ENCODE measurements at places on chromosomes 2 and 18.

DNA sequence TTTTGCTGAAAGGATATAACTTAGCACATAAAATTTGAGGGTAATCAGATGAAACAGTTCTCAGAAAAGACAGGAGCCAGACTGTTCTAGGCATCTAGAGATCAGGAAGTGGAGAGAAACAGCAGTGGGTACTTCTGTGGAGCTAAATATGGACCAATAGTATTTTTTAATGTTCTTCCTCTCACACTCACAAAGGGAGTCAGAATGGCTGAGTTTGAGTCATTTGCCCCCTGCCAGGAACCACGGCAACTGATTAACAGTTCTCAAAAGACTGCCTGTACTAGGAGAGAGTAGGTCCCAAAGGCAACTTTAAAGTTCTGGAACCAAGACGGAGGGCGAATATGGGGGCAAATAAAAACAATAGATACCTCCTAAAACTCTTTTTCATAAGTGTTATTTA is 107.5 kb downstream of the GULP1 start:
- no peak for DNase-seq

DNA sequence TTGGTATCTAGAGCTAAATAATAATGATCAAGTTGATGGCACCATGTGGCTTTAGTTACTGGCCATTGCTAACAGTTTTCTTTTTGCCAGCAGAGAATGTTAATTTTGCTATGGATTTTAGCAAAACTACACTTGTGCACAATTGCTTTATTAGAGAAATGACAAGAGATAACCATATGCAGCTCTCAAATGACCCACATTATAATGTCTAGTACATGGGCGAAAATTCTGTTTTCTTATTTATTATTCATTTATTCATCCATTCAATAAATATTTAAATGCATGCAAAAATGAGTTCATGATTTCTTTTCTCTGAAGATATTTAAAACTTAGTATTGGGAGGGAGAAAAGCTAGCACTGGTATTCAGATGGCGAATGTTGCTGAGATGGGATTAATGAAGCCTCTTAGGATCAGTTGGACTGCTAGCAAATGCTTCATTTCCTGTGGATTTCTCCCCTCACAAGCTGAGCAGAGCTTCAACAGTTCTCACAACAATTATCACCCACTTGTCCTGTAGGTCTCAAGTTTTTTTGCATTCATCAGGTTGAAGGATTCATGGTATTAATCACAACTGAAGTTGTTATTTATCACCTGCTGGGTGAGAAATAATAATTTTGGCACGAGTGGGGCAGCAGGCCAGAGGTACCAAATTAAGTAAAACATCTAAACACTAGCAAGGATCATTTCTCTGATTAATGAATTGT is 95.2 kb downstream of the MTX2 start:
- DNase-seq = no peak

DNA sequence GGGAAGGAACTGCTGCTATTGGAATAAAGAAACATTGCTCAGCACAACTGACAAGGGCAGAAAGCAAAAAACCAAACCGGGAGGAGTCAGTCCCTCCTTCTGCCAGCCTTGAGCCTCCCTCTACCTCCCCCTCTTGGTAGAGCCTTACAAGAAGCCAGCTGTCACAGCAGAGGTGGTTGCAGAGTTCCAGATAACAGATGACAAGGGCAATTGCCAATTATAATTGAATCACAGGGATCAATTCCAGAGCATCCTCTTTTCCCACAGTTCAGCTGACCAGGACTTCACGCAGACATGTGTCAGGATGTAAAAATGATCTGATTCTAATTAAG is 548.2 kb upstream of the LRRTM1 start:
- DNase-seq = no peak

GRCh38 chr18:2256577-2256976 is 314.7 kb downstream of the METTL4 start:
- DNase-seq = no peak

DNA sequence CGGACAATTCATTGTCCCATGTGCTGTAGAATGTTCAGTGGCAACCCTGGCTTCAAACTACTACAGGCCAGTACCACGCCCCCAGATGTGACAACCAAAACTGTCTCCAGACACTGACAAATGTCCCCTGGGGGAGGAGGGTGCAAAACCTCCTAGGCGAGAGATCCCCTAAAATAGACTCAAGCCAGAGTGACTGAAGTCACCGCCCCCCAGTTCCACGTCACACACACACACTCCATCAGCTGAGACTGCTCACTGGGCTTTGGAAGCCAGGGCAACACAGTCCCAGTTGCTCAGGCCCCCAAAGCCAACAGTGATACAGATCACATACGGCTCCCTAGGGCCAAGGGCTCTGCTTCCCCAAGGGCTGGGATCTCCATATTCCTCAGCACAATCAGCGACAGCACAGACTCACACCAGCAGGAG is 19.1 kb downstream of the HDAC4 start:
- no peak for DNase-seq

- DNase-seq = no peak
Observed at GRCh38 chr2:17879137-17879912, 858 bp downstream of the KCNS3 start.

DNA sequence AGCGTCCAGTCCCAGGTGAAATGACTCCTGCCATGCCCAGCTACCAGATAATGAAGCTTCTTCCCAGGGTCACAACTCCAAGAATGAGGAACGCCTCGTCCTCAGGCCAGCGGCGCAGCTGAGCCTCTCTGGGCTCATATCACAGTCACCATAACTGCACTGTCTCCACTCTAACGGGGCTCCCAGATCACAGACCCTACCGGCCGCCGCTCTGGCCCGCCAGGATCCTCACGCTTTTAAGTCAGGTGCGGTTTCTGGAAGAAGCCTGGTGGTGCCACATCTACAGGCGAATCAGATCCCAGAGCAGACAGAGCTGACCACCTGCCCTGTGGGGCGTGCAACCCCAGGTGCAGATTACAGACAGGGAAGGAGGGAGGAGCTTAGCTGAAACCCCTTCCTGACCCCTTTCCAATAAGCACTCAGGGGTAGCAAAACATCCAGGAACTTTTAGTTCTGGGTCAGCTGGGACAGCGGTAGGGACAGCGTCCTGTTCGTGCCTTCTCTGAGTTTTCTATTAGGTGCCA is 3.7 kb upstream of the ACKR3 start:
- no peak for DNase-seq

GRCh38 chr2:168622559-168622958 is 166.5 kb downstream of the CERS6 start:
- DNase-seq = no peak

- no peak for DNase-seq
Observed at GRCh38 chr2:160338901-160339685, 139.0 kb upstream of the ITGB6 start.

DNA sequence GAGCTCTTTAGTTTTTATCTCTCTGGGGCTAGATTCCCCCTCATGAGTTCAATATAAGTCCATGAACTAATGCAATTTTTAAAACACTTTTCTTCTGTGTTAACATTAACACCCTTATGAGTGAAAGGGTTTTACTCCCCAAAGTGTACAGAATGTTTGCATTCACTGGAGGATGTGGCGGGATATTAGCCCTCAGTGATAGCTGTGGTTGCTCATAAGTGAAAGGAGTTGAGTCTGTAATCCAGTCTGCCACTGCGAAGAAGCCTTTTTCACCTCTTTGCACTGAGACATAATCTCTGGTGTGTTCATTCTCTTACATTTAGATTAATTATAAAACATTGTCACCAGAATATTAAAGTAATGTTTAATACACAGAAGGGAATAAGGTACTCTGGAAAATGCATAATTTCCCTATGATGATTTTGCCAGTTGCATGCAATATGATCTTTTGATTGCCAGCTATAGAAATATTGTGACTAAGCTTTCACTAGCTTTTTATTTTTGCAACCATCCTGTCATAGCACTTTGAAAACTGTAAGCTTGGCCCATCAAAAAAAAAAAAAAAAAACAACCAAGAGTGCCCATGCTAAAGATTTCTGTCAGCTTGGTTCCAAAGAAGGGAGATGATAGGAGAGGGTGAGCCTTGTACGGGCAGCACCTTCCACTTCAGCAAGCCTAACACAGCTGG is 113.2 kb downstream of the BCL11A start:
- no peak for DNase-seq

DNA sequence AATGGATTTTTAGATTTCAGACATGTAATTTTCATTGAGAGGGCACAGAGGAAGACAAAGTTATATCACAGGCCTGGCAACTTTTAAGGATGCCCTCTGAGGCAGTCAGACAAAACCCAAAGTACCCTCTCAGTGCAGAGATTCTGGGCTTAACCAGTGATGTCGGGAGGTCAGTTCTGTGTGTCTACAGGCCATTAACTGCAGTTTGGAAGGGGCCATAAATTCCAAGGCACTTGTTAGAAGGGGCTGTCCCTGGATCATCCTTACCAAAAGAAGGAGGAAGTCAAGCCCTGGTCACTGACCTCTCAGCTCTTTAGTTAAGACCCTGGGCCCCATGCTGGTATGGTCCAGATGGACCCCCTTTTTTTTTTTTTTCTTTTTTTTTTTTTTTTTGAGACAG is 60.7 kb downstream of the LRRFIP1 start:
- DNase-seq = no peak

- no peak for DNase-seq
Observed at GRCh38 chr2:239943571-239943970, 81.6 kb downstream of the NDUFA10 start.

DNA sequence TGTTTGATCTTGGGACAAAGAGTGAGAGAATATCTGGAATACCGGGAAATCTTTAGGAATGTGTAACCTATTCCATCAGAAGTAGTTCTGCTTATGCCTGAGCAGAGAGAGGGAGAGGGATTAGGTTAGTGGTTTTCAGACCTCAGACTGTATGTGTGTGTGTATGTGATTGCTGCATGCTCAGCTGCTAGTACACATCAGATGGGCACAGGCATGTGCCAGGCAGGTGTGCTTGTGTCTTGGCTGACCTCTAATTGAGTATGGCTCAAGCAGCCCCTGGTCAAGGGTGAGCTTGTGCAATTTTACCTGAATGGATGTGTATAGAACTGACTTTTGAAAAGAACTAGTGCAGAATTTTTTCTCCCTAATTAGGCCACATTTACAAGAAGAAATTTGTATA is 91.2 kb downstream of the INSIG2 start:
- DNase-seq = no peak

DNA sequence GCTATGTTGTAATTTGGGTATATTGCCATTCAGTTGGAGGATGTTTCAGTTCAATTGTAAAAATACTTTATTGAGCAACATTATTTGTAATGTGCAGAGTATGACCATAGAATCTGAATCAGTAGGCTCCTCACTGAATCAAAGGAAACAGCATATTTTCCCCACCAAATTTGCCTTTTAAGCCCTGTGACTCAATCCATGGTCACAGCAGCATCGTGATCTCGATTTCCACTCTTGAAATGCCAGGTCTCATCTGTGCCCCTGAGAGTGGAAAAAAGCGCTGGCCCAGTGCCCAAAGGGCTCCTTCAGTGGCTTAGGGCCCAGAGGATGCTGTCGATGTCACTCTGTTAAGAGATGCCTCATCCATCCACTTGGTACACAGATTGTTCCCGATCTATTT is 57.5 kb downstream of the FHOD3 start:
- DNase-seq = no peak

GRCh38 chr2:98378196-98378595 is 31.9 kb downstream of the CNGA3 start:
- DNase-seq = no peak

DNA sequence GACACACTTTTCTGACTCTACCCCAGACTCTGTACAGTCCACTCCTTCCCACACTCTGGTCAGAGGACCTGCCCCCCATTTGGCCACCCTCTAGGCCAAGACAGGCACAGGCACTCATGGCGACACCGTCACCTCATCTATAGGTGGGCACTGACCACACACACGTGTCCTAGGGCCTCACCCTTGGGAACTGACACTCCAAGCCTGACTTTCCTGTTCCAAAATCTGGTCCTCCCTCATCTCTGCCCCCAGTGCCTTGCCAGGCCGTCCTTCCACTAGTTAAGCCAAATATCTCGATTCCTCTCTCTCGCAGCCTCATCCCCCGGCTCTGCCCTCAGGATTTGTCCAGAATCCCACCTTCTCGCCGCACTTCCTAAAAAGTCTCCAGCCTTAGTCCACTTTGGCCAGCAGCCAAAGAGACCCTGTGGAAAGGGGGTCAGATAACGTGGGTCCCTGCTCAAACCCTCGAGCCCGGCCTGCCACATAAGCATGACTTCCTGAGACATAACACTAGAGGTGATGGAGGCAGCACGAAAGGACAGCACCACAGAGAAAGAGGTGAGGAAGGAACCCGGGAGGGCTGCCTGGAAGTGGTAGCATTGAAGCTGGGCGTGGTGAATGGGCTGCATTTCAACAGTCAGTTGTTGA is 105.8 kb upstream of the OTOS start:
- DNase-seq = no peak

- DNase-seq = no peak
Observed at GRCh38 chr2:175383286-175383685, 201.8 kb upstream of the ATP5MC3 start.

- DNase-seq = no peak
Observed at GRCh38 chr2:218259099-218259961, 1.5 kb upstream of the GPBAR1 start.

GRCh38 chr2:230849633-230850357 is 14.9 kb upstream of the ITM2C start:
- DNase-seq = peak; percentile 72

DNA sequence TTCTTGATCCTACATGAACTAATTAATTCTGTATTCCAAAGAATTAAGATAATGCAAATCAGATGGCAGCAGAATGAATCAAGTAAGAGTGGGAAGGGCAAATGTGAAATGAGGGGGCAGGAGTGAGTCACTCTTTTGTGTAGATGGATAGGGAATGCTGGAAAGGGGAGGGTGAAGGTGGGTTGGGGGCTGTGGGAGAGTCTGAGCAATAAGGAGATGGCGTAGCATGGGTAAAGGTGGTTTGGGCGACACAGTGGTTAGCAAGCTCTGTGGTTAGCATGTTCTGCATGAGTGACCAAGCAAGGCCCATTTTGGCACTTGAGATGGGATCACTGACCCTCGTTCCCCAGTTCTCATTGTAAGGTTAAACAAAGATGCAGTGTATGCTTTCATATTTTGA is 20.4 kb downstream of the GPD2 start:
- no peak for DNase-seq

DNA sequence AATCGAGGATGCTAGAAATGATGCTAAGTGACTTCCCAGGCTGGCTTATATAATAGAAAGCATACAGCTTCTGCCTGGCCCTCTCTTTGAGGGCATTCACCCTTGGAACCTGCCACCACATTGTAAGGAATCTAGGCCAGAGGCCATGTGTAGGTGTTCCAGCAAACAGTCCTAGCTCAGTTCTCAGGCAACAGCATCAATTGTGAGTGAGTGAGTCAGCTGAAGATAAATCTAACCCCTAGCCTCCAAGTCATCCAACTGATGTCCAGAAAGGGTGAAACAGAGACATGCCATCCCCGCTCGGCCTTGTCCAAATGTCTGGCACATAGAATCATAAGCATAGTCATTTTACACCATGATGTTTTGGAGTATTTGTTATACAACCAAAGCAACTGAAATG is 324.3 kb upstream of the KLHL14 start:
- no peak for DNase-seq

DNA sequence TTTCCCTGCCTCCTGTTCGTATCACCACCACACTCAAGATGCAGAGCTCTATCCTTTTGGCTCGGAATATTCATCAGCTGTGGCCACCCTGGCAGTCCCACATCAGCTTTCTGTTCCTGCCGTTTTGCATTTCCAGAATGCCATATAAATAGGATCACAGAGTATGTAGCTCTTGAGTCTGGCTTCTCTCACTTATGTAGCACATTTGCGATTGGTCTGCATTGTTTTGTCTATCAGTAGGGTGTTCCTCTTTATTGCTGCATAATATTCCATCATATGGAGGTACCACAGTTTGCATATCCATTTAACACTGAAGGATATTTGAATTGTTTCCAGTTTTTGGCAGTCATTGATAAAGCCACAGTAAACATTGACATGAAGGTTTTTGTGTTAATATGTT is 104.6 kb downstream of the SH3RF3 start:
- DNase-seq = no peak
